ENCODE measurements at places on chromosomes 13 and 19.

DNA sequence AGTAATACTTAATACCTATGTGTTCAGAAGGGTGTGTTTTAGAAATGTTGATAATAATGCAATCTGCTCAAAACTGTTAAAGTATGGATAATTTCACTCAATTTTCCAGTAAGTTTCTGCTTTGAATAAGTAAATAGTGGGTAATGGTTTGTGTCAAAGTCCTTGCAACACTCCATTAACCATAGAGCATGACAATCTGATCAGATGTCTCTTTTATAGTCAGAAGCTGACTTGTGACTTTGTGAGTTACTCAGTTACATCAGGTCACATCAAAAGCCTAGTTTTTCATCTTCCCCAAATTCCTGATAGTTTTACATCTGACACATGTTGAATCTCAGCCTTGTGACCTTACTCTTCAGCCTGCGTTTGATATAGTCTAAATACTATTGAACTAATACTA is 338.0 kb downstream of the EFNB2 start:
- DNase-seq: no peak

DNA sequence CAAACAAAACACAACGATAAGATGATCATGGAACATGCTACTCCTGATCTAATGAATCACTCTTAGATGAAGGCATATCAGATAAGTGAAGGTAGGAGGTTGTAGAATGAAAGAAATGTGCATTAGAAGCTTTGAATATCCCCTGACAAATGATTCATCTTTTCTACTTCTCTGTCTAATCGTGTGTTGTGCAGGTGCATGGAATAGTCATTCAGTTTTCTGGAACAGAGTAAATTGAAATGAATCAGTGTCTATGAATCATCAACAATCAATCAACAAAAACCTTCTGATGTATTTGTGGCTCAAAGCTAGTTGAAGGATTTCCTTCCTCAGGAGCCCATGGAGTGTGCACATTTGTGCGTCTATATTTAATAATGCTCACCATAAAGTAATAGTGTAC is 1290.4 kb upstream of the PCDH20 start:
- no peak for DNase-seq

DNA sequence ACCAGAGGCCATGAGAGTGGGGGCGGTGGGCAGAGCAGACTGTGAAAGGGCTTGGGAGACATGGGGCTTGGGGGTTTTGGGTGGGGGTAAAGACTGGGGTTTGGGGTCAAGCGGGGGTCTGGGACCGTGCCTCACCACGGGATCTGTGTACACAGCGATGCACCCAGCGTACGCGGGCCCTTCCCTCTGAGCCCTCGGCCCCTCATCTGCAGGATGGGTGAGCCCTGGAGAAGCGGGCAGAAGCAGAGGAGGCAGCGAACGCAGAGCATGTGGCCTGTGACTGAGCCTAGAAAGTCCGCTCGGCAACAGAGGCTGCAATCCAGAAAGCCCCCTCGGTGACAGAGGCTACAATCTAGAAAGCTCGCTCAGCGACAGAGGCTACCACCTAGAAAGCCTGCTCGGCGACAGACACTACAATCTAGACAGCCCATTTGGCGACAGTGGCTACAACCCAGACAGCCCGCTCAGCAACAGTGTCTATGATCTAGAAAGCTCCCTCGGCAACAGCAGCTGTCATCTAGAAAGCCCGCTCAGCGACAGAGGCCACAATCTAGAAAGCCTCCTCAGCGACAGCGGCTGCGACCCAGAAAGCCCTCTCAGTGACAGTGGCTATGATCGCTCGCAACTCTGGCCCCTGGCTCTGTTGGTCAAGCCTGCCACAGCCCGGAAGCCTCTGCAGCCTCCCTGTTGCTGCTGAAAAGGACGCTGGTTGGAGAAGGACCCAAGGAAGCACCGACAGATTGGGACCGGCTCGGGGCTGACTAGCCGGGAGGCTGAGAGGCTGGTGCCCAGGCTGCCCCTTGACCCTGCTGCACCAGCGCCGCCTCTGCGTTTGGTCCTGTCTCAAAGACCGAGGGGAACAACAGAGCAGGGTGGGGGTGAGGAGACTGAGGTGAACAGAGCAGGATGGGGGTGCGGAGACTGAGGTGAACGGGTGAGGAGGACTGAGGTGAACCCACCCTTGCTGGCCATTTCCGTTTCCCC is 68.6 kb downstream of the SPACA7 start:
- DNase-seq: no peak

DNA sequence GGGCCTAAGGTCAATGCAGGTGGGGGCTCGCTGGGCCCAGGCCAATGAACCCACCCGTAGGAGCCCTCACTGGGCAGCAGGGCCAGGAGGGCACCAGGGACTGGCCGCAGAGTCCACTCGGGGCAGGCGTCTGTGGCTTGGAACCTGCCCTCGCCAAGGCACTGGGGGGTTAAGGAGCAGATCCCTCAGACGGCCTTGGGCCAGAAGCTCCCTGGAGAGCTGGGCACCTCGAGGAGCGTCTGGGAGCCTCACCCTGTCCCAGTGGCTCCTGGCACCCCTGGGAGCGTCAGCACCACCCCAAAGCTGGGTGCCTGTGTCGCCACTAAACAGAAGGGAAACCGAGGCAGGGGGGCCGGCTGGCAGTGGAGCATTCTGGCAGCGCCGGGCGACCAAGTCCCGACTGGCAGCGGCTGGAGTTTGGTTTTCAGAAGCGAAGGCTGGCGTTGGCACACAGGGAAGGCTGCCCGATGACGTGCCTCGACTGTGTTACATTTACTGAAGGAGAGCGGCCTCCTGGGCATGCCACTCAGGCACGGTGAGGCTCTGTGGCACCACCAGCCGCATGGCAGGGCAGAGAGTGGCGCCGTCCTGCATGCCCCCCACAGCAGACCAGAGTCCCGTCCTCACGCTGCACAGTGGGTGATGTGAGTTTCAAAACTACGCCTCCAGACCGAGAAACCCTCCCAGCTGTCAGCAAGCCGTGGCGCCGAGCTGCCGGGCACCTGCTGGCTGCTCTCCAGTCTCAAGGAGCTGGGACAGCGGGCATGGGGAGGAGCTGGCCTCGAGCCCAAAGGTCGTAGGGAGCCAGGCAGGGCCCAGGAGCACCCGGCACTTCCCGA is 9.2 kb upstream of the MEX3D start:
- no peak for DNase-seq

DNA sequence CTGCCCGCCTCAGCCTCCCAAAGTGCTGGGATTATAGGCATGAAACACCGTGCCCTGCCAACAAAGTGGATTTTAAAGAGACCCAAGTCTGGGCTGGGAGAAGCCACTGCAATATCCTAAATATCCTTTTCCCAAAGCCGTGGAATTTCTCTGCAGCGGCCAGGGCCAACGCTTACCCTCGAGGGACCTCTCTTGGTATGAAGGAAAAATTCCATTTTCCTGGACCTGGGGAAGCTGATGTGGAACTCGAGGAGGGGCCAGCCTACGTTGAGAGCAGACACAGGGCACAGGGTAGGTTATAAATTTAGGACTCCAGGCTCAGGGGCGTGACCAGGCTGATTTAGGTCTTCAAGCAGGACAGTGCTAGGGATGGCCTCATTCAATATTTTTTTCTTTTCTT is 17.7 kb upstream of the UPF1 start:
- DNase-seq: no peak

GRCh38 chr19:51480590-51480989 is 2.3 kb downstream of the CEACAM18 start:
- no peak for DNase-seq

DNA sequence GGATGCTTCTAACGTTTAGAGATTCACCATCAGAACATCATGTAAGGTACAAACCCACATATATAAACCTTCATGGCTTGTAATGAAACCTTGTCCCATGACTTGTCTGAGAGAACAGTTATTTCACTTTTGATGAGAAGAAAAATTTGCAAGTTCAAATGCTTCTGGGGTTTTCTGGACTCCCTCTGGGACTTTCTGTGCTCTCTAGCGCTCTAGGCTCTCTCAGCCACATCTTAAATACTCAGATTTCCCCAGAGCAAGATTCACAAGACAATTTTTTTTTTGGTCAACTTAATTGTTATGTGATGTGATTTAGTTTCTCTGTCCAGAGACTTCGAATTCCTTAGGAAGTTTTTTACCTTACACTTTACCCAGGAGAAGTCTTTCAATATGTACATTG is 282.8 kb upstream of the EDNRB start:
- no peak for DNase-seq

DNA sequence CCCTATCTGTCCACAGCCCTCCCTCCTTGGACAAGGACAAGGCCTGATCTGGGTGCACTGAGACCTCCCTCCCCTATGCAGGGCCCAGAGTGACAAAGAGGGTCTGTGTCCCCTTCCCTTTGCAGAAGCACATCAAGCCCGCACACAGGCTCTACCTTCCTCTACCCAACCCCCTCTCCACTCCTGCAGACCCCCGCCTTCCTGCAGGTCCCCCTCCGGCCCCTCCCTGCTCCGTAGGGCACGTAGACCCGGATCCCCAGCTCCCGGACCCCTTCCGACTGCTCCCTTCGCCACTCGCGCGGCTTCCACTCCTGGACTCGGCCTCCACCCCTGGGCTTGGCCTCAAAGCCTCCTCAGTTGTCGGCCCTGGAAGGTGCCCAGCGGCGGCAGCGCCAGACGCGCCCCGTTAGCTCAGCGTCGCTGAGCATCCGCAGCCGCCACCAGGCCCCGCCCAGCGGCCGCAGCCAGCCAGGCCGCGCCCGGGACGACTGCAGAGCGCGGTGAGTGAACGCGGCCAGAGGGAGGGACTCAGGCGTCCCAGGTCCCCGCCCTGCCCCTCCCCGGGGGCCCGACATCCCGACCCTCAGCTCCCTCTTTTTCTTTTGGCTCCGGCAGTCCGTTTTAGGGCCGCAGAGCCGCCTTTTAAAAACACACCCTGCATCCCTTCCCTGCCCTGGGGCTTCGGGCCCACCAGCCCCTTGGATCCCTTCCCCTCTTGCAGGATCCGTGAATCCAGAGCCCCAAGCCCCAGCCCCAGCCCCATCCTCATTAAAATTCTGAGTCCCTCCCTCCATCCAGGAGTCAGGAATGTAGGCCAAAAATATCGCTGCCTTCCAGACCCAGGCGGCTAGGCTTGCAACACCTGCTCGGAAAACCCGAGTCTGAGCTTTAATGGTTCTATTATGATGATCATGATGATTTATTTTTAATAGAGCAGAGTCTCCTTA is 1.5 kb upstream of the MYADM start:
- DNase-seq: no peak

DNA sequence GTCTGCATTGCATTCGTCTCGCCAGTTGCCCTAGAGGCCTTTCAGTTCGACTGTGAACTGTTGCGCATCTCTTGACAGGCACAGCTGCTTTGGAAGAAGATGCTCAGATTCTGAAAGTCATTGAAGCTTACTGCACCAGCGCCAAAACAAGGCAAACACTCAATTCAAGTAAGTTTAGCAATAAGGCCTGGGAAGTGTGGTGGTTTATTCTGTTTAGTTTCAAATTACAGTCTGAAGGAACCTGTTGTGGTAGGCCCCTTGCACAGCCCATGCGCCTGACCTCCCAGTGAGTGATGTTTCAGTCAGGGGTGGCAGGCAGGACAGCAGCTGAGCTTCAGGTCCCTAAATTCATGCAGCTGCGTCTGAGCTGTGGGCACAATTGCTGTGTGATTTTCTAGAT is 32.2 kb upstream of the TEX29 start:
- no peak for DNase-seq

- peak; percentile 74 for DNase-seq
Measured at GRCh38 chr13:42401376-42401775, 129.4 kb downstream of the AKAP11 start.

- no peak for DNase-seq
Measured at GRCh38 chr13:110546378-110546777, 15.1 kb downstream of the RAB20 start.

GRCh38 chr13:73616861-73617260 is 517.3 kb downstream of the KLF12 start:
- DNase-seq: no peak

DNA sequence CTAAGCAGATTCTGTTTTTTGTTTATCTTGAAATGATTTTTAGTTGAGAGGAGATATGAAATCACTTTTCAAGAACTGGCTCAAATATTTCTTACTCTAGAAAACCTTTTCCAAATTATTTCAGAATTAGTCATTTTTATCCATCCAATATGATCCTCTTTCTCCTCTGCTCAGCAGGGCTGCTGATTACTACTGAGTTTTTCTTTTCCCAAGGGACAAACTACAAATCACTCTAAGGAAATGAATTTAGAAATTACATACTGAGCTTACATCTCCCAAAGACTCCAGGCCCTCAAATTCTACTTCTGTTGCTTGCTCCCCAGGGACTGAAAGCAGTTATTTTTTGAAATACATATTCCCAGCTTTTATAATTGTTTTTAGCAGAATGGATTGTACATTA is 87.4 kb upstream of the UFM1 start:
- no peak for DNase-seq

- no peak for DNase-seq
Measured at GRCh38 chr13:32674503-32674902, 88.3 kb downstream of the PDS5B start.

- DNase-seq: no peak
Measured at GRCh38 chr19:48866692-48867091, 1.7 kb downstream of the PLEKHA4 start.

DNA sequence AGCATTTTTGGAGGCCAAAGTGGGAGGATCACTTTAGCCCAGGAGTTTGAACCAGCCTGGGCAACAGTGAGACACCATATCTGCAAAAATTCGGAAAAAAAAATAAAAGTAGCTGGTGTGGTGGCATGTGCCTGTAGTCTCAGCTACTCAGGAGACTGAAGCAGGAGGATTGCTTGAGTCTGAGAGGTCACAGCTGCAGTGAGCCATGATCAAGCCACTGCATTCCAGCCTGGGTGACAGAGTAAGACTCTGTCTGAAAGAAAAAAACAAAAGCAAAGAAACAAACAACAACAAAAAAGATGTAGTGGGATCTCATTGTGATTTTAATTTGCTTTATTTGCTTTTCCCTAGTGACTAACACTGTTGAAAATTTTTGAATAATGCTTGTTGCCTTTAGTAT is 394.7 kb upstream of the KLHL1 start:
- DNase-seq: no peak

- DNase-seq: no peak
Measured at GRCh38 chr19:7494416-7495098, 5.7 kb upstream of the PEX11G start.

DNA sequence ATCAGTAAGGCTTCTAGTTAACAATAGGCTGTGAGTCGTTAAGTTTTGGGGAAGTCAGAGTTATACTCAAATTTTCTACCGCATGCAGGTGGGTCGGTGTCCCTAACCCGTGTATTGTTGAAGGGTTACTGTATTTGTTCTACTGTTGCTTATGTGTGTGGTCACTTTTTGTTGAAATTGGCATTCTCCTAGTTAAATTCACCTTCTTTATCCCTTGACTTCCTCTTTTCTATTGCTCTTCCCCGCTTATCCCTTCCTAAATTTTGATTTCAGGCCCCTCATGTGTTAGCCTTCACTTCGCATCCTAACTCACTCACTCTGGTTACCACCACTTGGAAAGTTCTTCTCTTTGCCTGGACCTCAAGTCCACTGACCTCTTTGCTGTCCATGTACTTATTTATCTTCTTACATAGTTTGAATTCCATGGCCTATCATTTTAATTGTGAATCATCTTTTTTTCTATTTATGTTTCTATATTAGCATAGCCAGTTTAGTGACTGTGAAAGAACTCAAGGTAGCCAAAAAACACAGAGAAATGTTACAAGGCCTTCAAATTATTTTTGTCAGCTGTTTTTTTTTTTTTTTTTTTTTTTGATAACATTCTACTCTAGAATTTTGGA is 52.9 kb downstream of the NDFIP2 start:
- DNase-seq: no peak
